AG04450 (cell line): ENCODE measurements at places on chromosomes 1 and 21.

DNA sequence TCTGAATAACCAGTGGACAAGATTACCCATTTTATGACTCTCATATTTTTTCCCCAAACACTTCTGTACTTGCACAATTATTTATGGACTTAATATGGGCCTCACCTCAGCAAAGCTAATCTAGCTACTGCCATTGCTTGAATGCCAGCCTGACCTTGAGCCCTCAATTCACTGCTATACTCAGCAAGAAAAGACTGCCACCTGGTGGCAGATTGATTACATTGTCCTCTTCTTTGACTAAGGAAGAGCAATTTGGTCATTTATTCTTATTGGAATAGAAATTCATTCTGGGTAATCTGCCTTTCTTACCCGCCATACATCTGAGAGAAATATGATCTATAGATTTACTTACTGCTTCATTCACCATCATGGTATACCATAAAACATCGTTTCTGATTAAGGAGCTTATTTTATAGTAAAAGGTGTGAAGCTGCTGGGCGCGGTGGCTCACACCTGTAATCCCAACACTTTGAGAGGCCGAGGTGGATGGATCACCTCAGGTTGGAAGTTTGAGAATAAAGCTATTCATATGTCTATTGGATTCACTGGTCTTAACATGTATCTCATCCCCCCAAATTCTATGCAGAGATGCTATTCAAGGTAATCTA is 32.9 kb upstream of the DIPK1A start:
- DNase-seq = peak; percentile 74

DNA sequence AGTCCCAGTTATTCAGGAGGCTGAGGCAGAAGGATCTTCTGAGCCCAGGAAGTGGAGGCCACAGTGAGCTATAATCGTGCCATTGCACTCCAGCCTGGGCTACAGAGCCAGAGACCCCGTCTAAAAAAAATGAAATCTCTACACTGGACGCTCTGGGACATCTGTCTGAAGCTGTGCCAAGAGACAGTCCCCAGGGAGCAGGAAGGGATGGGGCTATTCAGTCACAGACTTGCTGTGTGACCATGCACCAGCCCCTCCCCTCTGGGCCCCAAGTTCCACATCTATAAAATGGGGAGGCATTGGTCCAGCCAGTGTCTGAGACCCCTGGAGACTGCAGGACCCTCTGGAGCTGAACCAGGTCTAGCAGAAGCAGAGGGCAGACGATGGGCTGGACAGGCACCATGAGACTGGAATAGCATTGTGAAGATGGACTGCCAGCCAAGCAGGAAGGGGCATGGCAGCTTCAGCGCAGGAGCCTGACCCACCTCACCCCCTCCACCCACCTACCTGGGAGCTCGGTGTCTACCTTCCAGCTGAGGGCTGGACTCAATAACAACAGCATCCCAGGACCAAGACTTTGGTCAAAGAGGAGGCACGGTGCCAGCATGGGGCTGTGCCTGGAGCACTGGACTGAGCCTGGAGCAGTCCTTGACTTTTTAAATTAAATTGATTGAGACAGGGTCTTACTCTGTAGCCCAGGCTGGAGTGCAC is 1.4 kb downstream of the TMEM54 start:
- DNase-seq = no peak

- DNase-seq = no peak
These were observed 41.1 kb downstream of the EPHA2 start for GRCh38 chr1:16114527-16115467.

DNA sequence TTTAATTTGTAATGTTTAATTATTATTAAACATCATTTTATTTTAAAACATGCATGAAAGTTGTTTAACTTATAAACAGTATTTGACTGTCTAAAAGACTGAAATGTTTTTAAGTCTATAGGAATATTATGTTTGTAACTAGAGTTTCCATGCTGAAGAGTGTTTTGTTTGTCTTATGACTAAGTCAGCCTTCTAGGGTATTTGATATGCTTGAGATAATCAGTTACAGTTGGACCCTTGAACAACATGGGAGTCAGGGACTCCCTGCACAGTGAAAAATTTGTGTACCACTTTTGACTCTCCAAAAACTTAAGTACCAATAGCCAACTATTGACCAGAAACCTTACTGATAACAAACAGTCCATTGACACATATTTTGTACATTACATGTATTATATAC is 45.5 kb upstream of the KANK4 start:
- no peak for DNase-seq

DNA sequence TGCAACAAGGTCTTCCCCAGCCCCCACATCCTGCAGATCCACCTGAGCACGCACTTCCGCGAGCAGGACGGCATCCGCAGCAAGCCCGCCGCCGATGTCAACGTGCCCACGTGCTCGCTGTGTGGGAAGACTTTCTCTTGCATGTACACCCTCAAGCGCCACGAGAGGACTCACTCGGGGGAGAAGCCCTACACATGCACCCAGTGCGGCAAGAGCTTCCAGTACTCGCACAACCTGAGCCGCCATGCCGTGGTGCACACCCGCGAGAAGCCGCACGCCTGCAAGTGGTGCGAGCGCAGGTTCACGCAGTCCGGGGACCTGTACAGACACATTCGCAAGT is 3.8 kb downstream of the ZBTB18 start:
- no peak for DNase-seq
